ENCODE measurements at places on chromosomes 1 and 21. TPM values are rescaled to one million over a fixed set of nuclear protein-coding genes. Genes with fewer than 3 reads are reported as not detected.

SPRR3 gene
- not detected for total RNA-seq

RIPPLY3 gene
- 0.92 TPM for total RNA-seq

CRYAA gene
- not detected for total RNA-seq

PRKACB gene
- 13.7 TPM for total RNA-seq

DMBX1 gene
- total RNA-seq: not detected

- DNase-seq: no peak
Observed at GRCh38 chr21:29376556-29376955, 77.8 kb downstream of the BACH1 start.

GRCh38 chr21:38853421-38853919, 47.7 kb downstream of the ETS2 start:
- DNase-seq: peak; percentile 97

- no peak for DNase-seq
Observed at GRCh38 chr1:184287001-184287400, 99.8 kb upstream of the C1orf21 start.

DNA sequence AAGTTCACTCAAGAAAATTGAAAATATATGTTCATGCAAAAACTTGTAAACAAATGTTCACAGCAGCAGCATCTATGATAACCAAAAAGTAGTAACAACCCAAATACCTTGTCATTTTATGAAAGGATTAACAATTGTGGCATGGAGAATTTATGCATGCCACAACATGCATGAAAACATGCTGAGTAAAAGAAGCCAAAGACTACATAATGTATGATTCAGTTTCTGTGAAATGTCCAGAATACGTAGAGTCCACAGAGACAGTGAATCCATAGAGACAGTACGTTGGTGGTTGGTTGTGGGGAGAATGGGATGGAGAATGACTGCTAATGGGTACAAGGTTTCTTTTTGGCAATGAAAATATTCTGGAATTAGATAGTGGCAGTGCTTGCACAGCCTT, 148.7 kb downstream of the MAST2 start:
- DNase-seq: no peak

DNA sequence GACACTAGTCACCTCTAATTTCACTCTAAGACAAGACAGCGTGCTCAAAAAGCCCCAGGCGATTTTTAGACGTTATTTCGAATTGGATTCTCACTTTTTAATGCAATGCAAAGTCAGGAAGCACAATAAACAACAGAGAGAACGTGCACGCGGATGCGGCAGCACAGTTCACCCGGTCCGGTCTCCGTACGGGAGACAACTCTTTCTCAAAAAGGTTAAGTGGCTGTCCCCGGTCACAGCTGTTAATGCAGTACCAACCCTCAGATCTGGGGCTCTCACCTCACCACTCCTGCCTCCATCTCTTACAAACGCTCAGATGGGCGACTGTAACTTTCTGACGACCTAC, 1.2 kb downstream of the HP1BP3 start:
- DNase-seq: no peak

DNA sequence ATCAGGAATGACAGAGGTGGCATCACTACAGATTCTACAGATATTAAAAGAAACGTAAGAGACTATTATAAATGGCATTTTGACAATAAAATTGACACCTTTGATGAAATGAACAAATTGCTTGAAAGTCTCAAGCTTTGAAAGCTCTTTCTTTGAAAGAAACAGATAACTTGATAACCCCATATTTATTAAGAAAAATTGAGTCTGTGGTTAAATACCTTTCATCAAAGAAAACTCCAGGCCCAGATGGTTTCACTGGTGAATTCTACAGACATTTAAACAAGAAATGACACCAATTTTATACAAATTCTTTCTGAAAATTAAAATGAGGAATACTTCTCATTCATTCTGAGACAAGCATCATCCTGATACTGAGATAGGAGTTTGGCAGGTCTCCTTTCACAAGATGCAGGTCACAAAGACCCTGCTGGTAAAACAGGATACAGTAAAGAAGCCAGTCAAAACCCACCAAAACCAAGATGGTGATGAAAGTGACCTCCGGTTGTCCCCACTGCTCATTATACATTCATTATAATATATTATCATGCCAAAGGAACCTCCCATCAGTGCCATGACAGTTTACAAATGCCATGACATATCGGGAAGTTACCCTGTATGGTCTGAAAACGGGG, 210.9 kb downstream of the AKT3 start:
- DNase-seq: no peak

DNA sequence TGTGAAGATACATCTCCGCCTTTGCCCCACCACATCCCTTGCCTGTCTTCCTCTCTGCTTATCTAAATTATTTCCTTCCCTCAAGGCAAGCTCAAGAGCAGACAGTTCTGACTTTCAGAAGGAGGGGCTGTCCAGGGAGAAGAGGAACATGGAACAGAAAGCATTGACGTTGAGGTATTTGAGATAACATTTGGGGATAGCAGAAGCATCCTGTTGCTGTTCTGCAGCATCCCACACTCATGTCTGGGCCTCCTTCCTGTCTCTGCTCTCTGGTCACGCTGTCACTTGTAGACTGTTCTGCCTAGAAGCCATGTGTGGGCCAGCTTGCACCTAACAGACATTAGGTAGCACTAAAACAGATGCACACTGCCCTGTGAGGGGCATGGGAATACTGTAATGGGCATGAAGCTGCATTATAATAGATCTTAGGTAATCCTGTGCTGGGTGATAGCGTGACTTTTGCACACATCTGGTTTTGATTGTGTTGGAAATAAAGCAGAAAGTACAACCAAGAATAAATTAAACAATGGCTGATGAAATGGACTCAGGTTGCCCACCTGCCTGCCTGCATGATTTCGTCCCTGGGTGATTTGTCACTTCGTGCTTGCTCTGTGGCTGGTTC, 660 bp upstream of the RD3 start:
- no peak for DNase-seq

DNA sequence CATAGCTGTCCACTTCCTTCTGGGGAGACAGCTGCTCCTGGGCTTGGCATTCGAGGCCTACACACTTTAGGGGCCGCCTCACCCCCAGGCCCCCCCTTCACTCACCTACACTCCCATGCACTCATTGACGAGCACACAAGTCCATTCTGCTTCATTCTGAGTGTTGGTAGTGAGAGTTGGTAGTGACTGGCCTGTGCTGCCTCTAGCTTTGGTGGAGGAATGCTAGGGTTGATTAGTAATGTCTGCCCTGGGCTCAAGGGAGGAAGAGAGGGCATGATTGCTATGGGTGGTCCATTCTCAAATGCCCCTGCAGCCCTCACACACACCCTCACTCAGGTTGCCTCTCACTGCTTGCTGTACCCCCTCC, 30.4 kb downstream of the TRIM11 start:
- no peak for DNase-seq

GRCh38 chr1:167003711-167004110, 14.6 kb downstream of the MAEL start:
- peak; percentile 29 for DNase-seq

- no peak for DNase-seq
Observed at GRCh38 chr1:56054959-56055358, 524.4 kb downstream of the PLPP3 start.

DNA sequence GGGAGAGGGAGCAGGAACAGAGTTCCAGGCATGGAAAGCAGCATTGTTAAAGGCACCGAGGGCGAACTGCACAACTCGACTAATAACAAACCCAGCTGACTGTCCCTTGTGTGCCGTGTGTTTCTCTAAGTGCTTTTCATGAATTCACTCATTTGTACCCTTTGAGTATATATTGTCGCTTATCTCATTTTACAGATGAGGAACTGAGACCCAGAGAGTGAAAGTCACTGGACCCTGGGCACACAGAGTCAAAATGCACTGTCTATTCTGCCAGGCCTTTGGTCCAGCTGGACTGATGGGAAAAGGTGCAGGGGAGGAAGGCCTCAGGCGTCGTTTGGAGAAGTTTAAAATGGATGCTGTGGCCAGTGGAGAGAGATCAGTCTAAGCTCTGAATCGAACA, 100.7 kb upstream of the GRIK3 start:
- DNase-seq: no peak

DNA sequence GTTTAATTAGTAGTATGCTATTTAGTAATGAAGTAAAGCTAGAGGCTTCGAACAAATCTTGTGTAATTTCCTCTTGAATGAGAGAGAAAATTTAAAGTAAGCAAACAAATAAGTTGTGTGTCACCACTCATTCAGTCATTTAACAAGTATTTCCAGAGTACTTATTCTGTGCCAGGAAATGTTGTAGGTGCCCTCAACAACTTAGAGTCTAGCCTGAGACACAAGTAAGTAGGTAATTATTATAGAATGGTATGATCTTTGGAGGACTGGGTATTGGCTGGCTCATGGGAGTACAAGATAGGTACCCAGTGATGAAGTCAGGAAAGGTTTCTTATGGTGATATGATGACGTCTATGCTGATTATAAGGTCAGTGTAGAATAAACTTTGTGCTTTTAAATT, 17.4 kb upstream of the METTL18 start:
- no peak for DNase-seq

DNA sequence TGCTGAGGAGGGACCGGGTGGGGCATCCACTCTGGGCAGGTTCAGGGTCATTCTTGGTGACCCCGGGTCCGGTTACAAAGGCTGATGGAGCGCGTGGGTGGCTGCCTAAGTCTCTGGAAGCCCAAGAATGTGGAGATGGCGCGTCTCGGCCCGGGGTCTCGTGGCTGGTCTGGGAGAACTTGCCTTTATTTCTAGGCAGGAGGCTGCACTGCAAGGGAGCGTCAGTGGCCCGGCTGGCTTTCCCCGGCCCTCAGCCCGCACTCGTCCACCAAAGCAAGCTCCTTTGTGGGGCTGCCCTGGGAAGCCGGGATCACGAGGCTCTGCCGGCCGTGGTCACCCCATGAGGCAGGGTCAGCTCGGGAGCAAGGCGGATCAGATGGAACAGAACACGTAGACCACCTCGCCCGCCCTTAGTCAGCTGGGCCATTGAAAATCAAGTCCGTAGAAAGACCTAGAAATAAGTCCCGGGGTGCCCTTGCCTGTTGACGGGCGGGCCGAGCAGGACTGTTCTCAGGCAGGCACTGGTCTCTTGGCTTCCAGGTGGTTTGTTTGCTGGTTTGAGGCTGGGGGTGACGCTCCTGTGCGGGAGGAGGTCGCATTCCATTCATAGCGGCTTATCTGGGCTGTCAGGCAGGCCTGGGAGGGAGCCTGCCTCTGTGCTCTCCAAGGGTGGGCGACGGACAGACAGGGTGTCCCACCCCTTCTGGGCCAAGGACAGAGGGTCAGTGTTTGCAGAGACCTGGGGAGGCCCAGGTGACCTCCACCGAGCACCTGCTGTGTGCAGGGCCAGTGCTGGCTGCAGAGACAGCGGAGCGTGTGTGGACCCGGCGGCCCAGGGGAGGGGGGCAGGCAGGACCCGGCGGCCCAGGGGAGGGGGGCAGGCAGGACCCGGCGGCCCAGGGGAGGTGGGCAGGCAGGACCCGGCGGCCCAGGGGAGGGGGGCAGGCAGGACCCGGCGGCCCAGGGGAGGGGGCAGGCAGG, 25.8 kb downstream of the COL18A1 start:
- DNase-seq: no peak

DNA sequence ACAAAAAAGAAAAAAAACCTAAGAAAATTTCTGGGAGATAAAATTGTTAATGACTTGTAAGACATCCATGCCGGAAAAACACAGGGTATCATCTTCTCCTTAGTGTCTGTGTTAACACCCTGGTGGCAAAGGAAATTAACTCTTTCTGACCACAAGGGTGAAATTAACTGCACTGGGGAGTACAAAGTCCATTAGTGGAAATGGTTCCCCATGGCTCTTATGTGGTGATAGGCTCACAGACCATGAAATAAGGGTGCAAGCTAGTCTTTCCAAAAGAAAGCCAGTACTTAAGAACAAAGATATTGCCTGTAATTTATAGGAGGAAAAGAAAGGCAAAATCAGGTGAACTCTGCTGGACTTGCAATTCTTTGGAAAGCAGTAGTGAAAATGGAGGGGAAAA, 185.4 kb downstream of the LRRIQ3 start:
- DNase-seq: no peak

GRCh38 chr1:226732856-226733291, 6.2 kb downstream of the ITPKB start:
- no peak for DNase-seq

DNA sequence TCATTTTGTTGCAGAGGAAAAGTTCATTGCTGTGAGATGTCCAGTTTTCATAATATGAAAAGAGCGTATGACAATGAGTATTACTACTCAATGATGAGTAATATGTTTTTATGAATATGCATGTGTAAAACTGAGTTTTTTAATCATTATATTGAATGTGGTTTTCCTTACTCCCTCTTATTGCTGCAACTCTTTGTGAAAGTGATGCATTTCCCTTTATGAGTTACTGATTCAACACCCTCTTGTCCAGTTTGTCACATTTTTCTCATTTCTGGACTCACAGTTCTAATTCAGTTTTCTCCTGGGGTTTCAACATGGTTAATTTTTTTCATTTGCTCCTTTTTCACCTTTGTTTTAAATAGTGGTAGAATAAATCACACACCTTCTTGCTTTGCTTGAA, 35.2 kb upstream of the KCNJ15 start:
- no peak for DNase-seq

DNA sequence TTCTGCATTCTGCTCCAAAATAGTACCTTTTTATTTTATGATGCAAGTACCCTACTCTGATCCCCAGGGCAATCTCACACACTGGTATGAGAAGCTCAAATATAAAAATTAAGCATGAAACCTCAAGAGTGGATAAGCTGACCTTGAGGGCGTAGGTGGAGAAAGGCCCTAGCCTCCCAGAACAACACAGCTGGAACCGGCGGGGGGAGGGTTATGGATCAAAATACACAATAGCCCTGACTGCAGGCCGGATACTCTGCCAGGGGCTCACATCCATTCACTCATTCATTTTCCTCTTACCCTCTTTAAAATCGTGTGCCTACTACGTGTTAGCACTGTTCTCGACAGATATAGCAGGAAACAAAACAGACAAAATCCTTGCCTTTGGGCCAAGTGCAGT, 32.8 kb upstream of the ECE1 start:
- no peak for DNase-seq

GRCh38 chr1:204979891-204980649, 62.9 kb upstream of the CNTN2 start:
- no peak for DNase-seq

GRCh38 chr1:150456146-150456647, 31.0 kb upstream of the TARS2 start:
- no peak for DNase-seq

DNA sequence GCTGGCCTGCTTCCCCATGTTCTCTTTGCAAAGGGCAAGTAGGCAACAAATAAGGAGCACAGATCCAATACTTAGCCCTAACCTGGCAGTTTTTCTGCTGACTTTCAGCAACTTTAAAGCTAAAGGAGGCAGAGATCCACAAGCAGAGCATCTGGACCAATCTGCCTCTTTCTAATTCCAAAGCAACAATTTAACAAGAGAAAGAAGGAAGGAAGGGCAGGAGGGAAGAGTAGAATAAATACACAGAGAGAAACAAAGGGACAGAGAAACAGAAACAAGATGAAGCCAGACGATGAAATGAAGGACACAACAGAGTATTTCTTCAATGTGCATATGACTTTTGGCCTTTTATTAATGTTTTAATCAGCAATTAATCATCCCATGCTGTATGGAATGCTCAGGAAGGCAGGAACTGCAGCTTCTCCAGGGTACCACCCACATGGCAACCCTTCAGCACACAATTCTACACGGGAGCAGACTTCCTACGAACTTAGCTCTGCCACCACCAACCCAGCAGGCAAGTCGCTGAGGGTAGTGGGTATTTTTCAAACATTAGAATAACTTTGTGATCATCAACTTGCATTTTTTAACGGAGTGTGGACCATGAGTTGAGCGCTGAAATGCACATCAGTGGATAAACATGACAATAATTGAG, 15.3 kb downstream of the CLCC1 start:
- no peak for DNase-seq

GRCh38 chr1:241308471-241308870, 48.5 kb downstream of the RGS7 start:
- no peak for DNase-seq

- no peak for DNase-seq
Observed at GRCh38 chr21:38310646-38311485, 54.1 kb downstream of the KCNJ15 start.

Data from kidney epithelial cell (primary cell).